ENCODE measurements at places on chromosomes 7 and 10. TPM values are rescaled to one million over a fixed set of nuclear protein-coding genes. Genes with fewer than 3 reads are reported as not detected.

GARIN1A gene
- 5.9 TPM for total RNA-seq

LIPJ gene
- not detected for total RNA-seq

ATP6V0A4 gene
- 0.25 TPM for total RNA-seq

OR2A12 gene
- total RNA-seq: not detected

GNAT3 gene
- total RNA-seq: not detected

FLNC gene
- total RNA-seq: 364 TPM

ATP6V1F gene
- total RNA-seq: 193 TPM

PNLIPRP2 gene
- not detected for total RNA-seq

ANKRD61 gene
- 0.18 TPM for total RNA-seq

DNA sequence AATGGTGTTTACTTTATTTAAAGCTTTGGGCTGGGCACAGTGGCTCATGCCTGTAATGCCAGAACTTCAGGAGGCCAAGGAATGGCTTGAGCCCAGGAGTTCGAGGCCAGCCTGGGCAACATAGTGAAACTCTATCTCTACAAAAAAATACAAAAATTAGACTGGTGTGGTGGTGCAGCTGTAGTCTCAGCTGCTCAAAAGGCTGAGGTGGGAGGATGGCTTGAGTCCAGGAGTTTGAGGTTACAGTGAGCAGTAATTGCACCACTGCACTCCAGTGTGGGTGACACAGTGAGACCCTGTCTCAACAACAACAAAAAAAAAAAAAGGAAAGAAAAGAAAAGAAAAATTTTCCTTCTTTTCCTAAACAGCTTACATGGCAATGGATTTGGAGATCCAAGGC, 22.0 kb downstream of the SLC16A9 start:
- no peaks in the 10 kb centered on the region for H3K27me3 ChIP-seq
- no peak overlapping the region for H3K27ac ChIP-seq
- no peaks in the 10 kb centered on the region for H3K36me3 ChIP-seq

- no peaks in the 10 kb centered on the region for H3K27me3 ChIP-seq
- peak overlapping the region; percentile 76 for H3K4me3 ChIP-seq
- no peak overlapping the region for H3K27ac ChIP-seq
- DNase-seq: no peak
- H3K4me1 ChIP-seq: no peaks in the 10 kb centered on the region
Observed at GRCh38 chr10:37975401-37975991, 951 bp downstream of the ZNF25 start.

GRCh38 chr10:93080350-93081046, 6.8 kb downstream of the CYP26A1 start:
- no peak overlapping the region for H3K4me3 ChIP-seq
- peaks cover 10% of the 10 kb centered on the region for H3K4me1 ChIP-seq
- peaks cover 33% of the 10 kb centered on the region for H3K27me3 ChIP-seq
- H3K36me3 ChIP-seq: no peaks in the 10 kb centered on the region

DNA sequence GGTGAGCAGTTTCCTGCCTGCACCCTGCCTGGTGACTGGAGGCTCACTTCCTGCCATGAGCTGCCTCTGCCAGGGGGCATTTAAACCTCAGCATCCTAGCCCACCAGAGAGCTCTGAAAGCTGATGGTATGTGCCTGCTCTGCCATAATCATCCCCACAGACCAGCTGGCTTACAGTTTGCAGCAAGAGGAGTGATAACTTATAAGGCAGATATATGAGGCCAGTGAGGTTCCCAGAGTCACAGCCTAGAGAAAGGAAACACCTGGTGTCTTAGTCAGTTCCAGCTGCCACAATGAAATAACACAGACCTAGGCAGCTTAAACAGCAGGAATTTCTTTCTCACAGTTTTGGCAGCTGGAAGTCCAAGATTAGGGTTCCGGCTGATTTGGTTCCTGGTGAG, 232.0 kb downstream of the PAXIP1 start:
- H3K27me3 ChIP-seq: no peaks in the 10 kb centered on the region
- peaks cover 6% of the 10 kb centered on the region for H3K4me1 ChIP-seq
- no peaks in the 10 kb centered on the region for H3K36me3 ChIP-seq
- no peak overlapping the region for H3K27ac ChIP-seq
- DNase-seq: no peak

- peaks cover 15% of the 10 kb centered on the region for H3K36me3 ChIP-seq
- H3K4me1 ChIP-seq: peaks cover 8% of the 10 kb centered on the region
- no peak for DNase-seq
- no peaks in the 10 kb centered on the region for H3K27me3 ChIP-seq
- H3K4me3 ChIP-seq: no peak overlapping the region
- H3K27ac ChIP-seq: no peak overlapping the region
Observed at GRCh38 chr10:90887555-90887954, 15.8 kb downstream of the RPP30 start.

DNA sequence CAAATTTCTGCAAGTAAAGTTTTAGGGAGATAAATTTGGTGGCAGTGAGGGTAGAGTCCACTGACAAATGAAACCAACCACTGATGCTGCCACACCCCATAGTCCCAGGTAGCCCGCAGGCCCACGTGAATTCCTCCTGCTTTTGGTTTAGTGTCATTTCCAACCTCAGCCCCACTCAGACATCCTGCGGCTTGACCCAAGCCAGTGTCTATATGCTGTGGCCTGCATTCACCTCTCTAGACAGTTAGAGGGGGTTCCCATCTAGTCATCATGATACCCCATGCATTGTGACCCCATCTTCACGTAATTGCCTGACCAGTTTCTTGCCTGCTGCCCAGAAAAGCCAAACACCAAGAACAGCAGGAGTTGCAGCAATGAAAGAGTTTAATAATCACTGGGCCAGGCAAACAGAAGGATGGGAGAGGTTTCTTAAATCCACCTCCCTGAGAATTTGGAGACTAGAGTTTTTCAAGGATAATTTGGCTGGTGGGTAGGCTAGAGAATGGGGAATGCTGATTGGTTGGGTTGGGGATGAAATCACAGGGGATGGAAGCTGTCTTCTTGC, 332.0 kb upstream of the GALNT17 start:
- no peaks in the 10 kb centered on the region for H3K27me3 ChIP-seq
- no peak overlapping the region for H3K4me3 ChIP-seq
- no peak overlapping the region for H3K27ac ChIP-seq
- no peaks in the 10 kb centered on the region for H3K36me3 ChIP-seq
- DNase-seq: no peak

DNA sequence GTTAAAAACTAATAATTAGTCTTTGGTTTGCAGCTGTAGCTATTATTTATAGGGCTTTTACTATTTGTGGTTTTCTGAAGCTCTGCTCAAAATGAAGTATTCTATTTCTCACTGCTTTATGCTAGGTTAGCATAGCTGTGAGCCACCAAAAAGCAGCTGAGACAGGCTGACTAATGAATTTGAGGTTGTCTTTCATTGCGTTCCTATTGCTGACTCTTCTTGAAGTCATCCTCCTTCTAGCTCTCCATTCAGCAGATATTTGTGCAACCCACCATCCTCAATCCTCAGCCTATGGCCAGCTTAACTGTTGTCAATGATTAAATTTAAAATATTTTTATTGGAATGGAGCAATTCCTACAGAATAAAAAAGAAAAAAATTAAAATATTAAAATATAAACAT, 2.1 kb upstream of the RALA start:
- no peaks in the 10 kb centered on the region for H3K36me3 ChIP-seq
- H3K4me1 ChIP-seq: peaks cover 34% of the 10 kb centered on the region
- peak; percentile 97 for DNase-seq
- no peak overlapping the region for H3K4me3 ChIP-seq
- H3K27me3 ChIP-seq: no peaks in the 10 kb centered on the region

GRCh38 chr10:71812016-71812912, 38.8 kb downstream of the PSAP start:
- no peak overlapping the region for H3K27ac ChIP-seq
- H3K4me1 ChIP-seq: no peaks in the 10 kb centered on the region
- H3K27me3 ChIP-seq: no peaks in the 10 kb centered on the region
- H3K36me3 ChIP-seq: peaks cover 4% of the 10 kb centered on the region
- H3K4me3 ChIP-seq: no peak overlapping the region

GRCh38 chr7:93563584-93563983, 10.9 kb downstream of the CALCR start:
- no peak for DNase-seq
- H3K27ac ChIP-seq: no peak overlapping the region

- no peaks in the 10 kb centered on the region for H3K4me1 ChIP-seq
- DNase-seq: no peak
- H3K4me3 ChIP-seq: no peak overlapping the region
Observed at GRCh38 chr10:51981731-51982130, 282.3 kb upstream of the CSTF2T start.

DNA sequence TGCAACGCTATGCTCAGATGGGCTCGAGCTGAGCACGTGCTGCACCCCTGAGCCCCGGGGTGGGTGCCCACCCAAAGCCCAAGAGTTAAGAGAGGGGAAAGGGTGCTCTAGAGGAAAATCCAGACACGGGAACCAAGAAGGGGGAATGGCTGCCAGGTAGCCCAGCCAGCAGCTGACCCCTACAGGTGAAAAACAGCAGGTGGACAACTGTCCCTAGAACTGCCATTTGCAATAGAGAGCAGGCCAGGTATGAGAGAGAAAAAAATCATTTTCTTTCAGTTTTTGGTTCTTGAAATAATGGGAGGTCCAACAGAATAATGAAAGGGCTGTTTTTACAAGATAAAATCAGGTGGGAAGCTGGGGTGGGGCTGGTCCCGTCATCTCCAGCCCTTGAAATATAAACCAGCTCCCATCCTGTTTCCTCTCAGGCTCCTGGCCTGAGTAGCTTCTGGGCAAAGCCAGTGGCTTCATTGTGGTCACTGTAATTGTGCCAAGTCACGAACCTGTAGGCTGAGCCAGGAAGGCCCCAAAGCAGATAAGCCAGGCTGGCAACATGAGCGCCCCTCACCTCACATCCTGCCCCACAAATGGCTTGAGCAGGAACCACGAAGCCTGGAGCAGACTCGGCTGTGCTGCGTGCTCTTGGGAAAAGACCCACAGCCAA, 257.8 kb downstream of the SNX10 start:
- no peaks in the 10 kb centered on the region for H3K36me3 ChIP-seq
- no peaks in the 10 kb centered on the region for H3K4me1 ChIP-seq
- no peak overlapping the region for H3K4me3 ChIP-seq
- H3K27ac ChIP-seq: no peak overlapping the region

- no peak for DNase-seq
- no peaks in the 10 kb centered on the region for H3K27me3 ChIP-seq
- no peak overlapping the region for H3K27ac ChIP-seq
- no peak overlapping the region for H3K4me3 ChIP-seq
Observed at GRCh38 chr7:12893292-12893691, 205.9 kb downstream of the ARL4A start.

GRCh38 chr7:69095127-69095526, 503.1 kb upstream of the AUTS2 start:
- DNase-seq: no peak
- H3K36me3 ChIP-seq: no peaks in the 10 kb centered on the region
- peaks cover 4% of the 10 kb centered on the region for H3K4me1 ChIP-seq
- no peak overlapping the region for H3K4me3 ChIP-seq
- no peak overlapping the region for H3K27ac ChIP-seq

GRCh38 chr7:102300643-102301221, 14.1 kb downstream of the SH2B2 start:
- H3K36me3 ChIP-seq: no peaks in the 10 kb centered on the region
- peaks cover 6% of the 10 kb centered on the region for H3K27me3 ChIP-seq
- H3K4me1 ChIP-seq: no peaks in the 10 kb centered on the region
- no peak overlapping the region for H3K4me3 ChIP-seq
- H3K27ac ChIP-seq: no peak overlapping the region

DNA sequence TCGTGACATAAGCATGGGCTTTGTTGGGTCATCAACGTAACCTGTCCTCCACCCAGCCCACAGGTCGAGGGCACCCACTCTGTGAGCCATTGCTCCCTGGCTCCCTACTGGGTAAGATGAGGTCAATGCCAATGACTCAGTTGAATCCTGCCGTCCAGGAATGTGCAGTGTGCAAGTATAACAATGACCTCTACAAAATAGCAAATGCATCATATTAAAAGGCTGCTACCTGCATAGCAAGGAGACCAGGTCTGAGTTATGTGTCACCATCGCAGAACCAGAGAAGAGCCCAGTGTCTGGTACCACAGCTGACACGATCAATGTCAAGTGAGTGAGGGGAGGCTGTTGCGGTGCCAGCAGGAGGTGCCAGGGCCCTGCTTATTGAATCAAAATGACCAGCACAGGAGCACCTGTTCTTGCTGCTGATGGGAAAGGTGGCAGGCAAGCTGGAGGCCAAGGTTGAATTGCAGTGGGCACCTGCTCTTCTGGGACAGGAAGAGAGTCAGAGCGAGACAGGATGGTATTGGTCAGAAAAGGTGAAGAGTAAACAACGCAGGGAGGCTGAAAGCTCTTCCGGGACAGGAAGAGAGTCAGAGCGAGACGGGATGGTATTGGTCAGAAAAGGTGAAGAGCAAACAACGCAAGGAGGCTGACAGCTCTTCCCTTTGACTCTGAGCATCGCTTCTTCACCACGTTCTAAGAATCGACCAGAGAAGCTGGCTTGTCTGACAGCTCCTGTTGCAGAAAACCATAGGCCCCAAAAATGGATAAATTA, 108.7 kb upstream of the ADAM12 start:
- H3K4me3 ChIP-seq: no peak overlapping the region
- H3K27ac ChIP-seq: no peak overlapping the region
- DNase-seq: no peak
- no peaks in the 10 kb centered on the region for H3K36me3 ChIP-seq
- H3K27me3 ChIP-seq: no peaks in the 10 kb centered on the region
- peaks cover 15% of the 10 kb centered on the region for H3K4me1 ChIP-seq

- no peaks in the 10 kb centered on the region for H3K4me1 ChIP-seq
- H3K36me3 ChIP-seq: no peaks in the 10 kb centered on the region
- H3K4me3 ChIP-seq: no peak overlapping the region
- H3K27me3 ChIP-seq: no peaks in the 10 kb centered on the region
- DNase-seq: no peak
- no peak overlapping the region for H3K27ac ChIP-seq
Observed at GRCh38 chr10:102537948-102538347, 34.2 kb downstream of the SUFU start.

DNA sequence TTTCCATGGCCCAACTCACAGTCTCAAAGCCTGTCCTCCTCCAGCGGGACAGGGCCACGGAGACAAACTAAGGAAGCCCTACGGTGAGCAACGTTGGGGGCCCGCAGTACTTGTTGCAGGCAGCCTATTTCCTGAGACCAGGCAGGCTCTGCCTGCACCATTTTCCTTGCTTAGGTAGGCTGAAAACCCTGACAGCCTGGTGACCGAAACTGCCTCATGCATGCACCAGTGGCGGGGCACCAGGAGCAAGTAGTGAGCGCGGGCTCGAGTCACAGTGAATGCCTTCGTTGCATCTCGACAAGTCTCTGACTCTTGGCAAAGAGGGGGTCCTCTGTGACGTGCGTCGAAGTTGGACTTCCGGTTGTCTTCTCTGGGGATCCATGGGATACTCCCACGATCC, 23.3 kb upstream of the ZNF273 start:
- H3K27ac ChIP-seq: no peak overlapping the region
- H3K36me3 ChIP-seq: no peaks in the 10 kb centered on the region
- DNase-seq: no peak
- no peaks in the 10 kb centered on the region for H3K27me3 ChIP-seq
- no peak overlapping the region for H3K4me3 ChIP-seq

- H3K4me3 ChIP-seq: no peak overlapping the region
- no peak overlapping the region for H3K27ac ChIP-seq
- peaks cover 7% of the 10 kb centered on the region for H3K4me1 ChIP-seq
- peaks cover 3% of the 10 kb centered on the region for H3K36me3 ChIP-seq
Observed at GRCh38 chr10:73875139-73875475, 752 bp upstream of the CAMK2G start.

Data from astrocyte (in vitro differentiated cells and primary cell).